ENCODE measurements at places on chromosomes 11 and 22. TPM values are rescaled to one million over a fixed set of nuclear protein-coding genes. Genes with fewer than 3 reads are reported as not detected.

Gene STX5
- 47.5 TPM for total RNA-seq

Gene PGR
- total RNA-seq = 0.58 TPM

Gene SLC17A6
- total RNA-seq = not detected

Gene RIC3
- not detected for total RNA-seq

Gene SAA4
- total RNA-seq = not detected

Gene LARGE1
- 38.2 TPM for total RNA-seq

Gene SYNGR1
- total RNA-seq = 16.2 TPM

Gene ARHGAP32
- total RNA-seq = 13.2 TPM

Gene GPHA2
- not detected for total RNA-seq

Gene SSTR3
- total RNA-seq = not detected

Gene CADM1
- 6.5 TPM for total RNA-seq

Gene P2RX6
- 3.6 TPM for total RNA-seq

Gene KLHDC7B
- total RNA-seq = 0.15 TPM

Gene RTCB
- 128 TPM for total RNA-seq

Gene FXYD2
- 0.33 TPM for total RNA-seq

Gene OPCML
- not detected for total RNA-seq

Gene NNMT
- 367 TPM for total RNA-seq

Gene TNRC6B
- total RNA-seq = 18.9 TPM

Gene OR4D5
- total RNA-seq = not detected

Gene MDK
- 35.8 TPM for total RNA-seq

Gene APOA1
- total RNA-seq = 0.33 TPM

Gene OR5M3
- not detected for total RNA-seq

Gene TRPM5
- total RNA-seq = not detected

Gene PIH1D2
- total RNA-seq = 1.5 TPM

Gene RIMBP3C
- 0.15 TPM for total RNA-seq

Gene OR2AT4
- total RNA-seq = not detected

Gene TPBGL
- total RNA-seq = not detected

Gene CEP126
- total RNA-seq = 2.6 TPM

Gene MS4A4A
- total RNA-seq = under 0.01 TPM

Gene INSC
- 1.2 TPM for total RNA-seq

Gene GAB4
- not detected for total RNA-seq

Gene LRRC74B
- not detected for total RNA-seq

Gene OR5J2
- not detected for total RNA-seq

Gene BACE1-AS
- total RNA-seq = 4.3 TPM

Gene TCN2
- 9.2 TPM for total RNA-seq

Gene CDC42BPG
- total RNA-seq = 0.15 TPM

Gene FJX1
- 11.9 TPM for total RNA-seq

Gene SCO2
- 4.1 TPM for total RNA-seq

Gene OR51B5
- total RNA-seq = 0.29 TPM

Gene OR51V1
- total RNA-seq = not detected

Gene KRTAP5-7
- 0.17 TPM for total RNA-seq

Gene CRYBB3
- not detected for total RNA-seq

Gene ARHGAP8
- not detected for total RNA-seq

Gene CASP12
- not detected for total RNA-seq

Gene AASDHPPT
- 45.7 TPM for total RNA-seq

Gene MYRF
- total RNA-seq = 0.17 TPM

Gene WNT7B
- not detected for total RNA-seq

Gene SLN
- not detected for total RNA-seq

Gene SEPTIN5
- total RNA-seq = 9.6 TPM

Gene NXPE1
- total RNA-seq = not detected

Gene CCDC116
- 0.15 TPM for total RNA-seq

Gene C11orf52
- 0.66 TPM for total RNA-seq

Gene PAMR1
- 141 TPM for total RNA-seq

Gene C22orf42
- total RNA-seq = not detected

Gene CRYAB
- total RNA-seq = 48.3 TPM

Gene OR5P2
- not detected for total RNA-seq

Gene NXPE4
- total RNA-seq = not detected
